ENCODE measurements at places on chromosomes 11 and 22. TPM values are rescaled to one million over a fixed set of nuclear protein-coding genes. Genes with fewer than 3 reads are reported as not detected.

EIF1AD gene
- total RNA-seq, result 84.3 TPM

ELMOD1 gene
- 0.03 TPM for total RNA-seq

KDM4E gene
- total RNA-seq, result not detected

HBG1 gene
- not detected for total RNA-seq

PYGM gene
- not detected for total RNA-seq

IGSF22 gene
- not detected for total RNA-seq

TTLL8 gene
- total RNA-seq, result not detected

TRIM49 gene
- total RNA-seq, result not detected

GRCh38 chr11:73249853-73250783 lies 22.0 kb upstream of the P2RY6 start:
- H3K4me1 ChIP-seq, result no peaks in the 10 kb centered on the region
- H3K27ac ChIP-seq, result no peak overlapping the region
- DNase-seq, result no peak
- no peaks in the 10 kb centered on the region for H3K27me3 ChIP-seq
- no peaks in the 10 kb centered on the region for H3K36me3 ChIP-seq

DNA sequence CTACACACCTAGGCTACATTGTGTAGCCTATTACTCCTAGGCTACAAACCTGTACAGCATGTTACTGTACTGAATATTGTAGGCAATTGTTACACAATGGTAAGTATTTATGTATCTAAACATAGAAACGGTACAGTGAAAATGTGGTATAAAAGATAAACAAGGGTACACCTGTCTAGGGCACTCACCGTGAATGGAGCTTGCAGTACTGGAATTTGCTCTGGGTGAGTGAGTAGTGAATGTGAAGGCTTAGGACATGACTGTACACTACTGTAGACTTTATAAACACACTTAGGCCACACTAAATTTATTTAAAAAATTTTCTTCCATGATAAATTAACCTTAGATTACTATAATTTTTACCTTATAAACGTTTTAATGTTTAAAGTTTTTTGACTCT lies 171.7 kb upstream of the NCAM1 start:
- H3K27ac ChIP-seq, result 0 out of 2 replicates have a peak overlapping the region, but pooled peaks have one; percentile 28
- H3K4me1 ChIP-seq, result peaks cover 41% of the 10 kb centered on the region
- no peak overlapping the region for H3K4me3 ChIP-seq
- DNase-seq, result no peak
- no peaks in the 10 kb centered on the region for H3K27me3 ChIP-seq

DNA sequence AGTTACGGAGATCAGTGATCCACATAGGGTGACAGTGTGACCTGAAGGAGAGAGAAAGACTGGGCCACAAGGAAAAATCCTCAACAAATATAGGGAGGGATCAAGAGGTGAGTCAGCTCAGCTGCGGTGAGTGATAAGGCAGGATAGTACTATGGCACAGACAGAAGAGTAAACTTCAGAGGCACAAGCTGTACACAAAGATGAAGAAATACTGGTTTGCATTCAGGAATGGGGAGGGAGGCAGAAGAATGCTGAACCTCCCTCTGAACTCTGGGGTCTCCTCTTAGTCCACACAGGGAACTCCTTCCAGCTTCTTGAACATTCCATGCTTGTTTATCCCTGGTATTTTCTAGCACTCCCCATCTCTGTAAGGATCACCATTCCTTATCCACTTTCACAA lies 162.7 kb downstream of the BARX2 start:
- no peaks in the 10 kb centered on the region for H3K4me1 ChIP-seq
- no peak overlapping the region for H3K4me3 ChIP-seq
- no peaks in the 10 kb centered on the region for H3K36me3 ChIP-seq
- no peaks in the 10 kb centered on the region for H3K27me3 ChIP-seq

- no peaks in the 10 kb centered on the region for H3K27me3 ChIP-seq
- no peak overlapping the region for H3K4me3 ChIP-seq
- H3K27ac ChIP-seq, result peak overlapping the region; percentile 50
- peaks cover 28% of the 10 kb centered on the region for H3K4me1 ChIP-seq
- no peaks in the 10 kb centered on the region for H3K36me3 ChIP-seq
Measured at GRCh38 chr11:119460582-119460981, 37.6 kb upstream of the THY1 start.

DNA sequence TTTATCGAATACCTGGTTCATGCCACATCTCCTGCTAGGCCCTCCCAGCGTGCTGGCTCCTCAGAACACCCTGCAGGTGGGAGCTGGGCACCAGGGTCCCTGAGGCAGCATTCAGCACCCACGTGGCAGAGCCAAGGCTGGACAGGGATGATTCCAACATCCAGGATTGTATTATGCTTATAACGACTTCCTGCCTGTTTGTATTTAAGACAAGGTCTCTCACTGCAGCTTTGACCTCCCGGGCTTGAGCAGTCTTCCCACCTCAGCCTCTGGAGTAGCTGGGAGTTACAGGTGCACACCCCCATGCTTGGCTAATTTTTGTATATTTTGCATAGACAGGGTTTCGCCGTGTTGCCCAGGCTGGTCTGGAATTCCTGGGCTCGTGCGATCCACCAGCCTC lies 64.7 kb upstream of the WNT7B start:
- no peaks in the 10 kb centered on the region for H3K27me3 ChIP-seq
- H3K4me1 ChIP-seq, result peaks cover 27% of the 10 kb centered on the region
- DNase-seq, result no peak
- no peaks in the 10 kb centered on the region for H3K36me3 ChIP-seq
- no peak overlapping the region for H3K4me3 ChIP-seq
- H3K27ac ChIP-seq, result no peak overlapping the region

GRCh38 chr11:125979511-125979910 lies 33.7 kb downstream of the VSIG10L2 start:
- H3K4me1 ChIP-seq, result peaks cover 31% of the 10 kb centered on the region
- H3K27ac ChIP-seq, result no peak overlapping the region
- no peaks in the 10 kb centered on the region for H3K27me3 ChIP-seq
- no peak for DNase-seq

DNA sequence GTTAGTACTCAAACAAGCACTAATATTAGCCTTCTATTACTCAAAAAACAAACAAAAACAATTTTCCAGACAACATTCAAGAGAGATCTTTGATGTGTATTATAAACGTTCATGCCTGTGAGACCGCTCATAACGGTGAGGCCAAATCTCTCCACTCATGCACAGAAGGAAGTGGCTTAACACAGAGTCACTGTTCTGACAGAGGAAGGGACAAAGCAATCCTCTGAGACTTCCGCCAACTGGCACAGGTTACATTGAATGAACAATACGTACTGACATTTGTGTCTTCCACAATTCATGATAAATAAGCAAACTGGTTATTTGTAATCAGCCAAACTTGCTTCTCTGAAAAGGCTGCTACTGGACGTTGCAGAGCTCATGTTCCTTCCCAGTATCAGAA lies 30.5 kb downstream of the CHKA start:
- H3K4me1 ChIP-seq, result no peaks in the 10 kb centered on the region
- H3K4me3 ChIP-seq, result no peak overlapping the region
- no peak overlapping the region for H3K27ac ChIP-seq
- no peaks in the 10 kb centered on the region for H3K27me3 ChIP-seq
- peaks cover 11% of the 10 kb centered on the region for H3K36me3 ChIP-seq

DNA sequence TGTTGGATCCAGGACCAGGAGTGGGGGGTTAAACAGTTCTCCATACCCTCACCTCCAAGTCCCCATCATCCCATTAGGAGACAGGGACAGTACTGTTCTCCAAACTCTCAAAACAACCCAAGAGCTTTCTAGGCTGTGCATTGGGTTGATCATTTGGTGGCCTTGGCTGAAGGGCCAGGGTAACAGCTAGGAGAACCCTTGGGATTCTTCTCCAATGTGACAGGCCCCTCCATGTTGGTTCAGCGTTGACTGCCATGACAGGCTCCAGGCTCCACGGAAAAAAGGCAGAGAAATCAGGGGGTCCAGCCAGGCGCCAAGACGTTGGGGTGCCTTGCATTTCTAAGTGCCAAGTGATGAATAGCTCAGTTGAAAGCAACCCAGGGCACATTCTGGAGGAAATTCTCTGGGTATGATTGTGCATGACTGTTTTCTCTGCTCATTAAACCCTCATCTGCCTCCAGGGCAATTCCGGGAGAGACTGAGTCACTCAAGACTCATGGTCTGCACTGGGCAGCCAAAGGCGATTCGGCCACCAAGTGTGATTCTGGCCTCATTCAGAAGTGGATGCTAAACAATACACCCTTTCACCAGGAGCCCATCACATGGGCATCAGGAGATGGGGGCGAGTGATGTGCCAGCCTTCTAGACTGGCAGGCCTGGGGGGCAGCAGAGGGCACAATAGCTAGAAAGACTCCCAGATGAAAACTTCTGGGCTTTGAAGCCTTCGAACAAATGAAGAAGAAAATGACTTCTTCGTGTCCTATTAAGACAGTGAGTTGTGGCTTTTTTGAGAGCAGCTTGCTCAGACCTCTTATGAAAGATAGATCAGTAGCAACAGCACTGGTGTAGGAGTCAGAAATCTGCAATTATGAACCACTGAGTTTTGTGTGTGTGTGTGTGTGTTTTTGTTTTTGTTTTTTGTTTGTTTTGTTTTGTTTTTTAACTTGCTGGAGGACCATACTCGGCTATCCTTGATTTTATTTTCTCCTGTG lies 27.7 kb downstream of the CD44 start:
- H3K4me3 ChIP-seq, result no peak overlapping the region
- H3K27ac ChIP-seq, result peak overlapping the region; percentile 94
- peaks cover 90% of the 10 kb centered on the region for H3K4me1 ChIP-seq
- peak; percentile 93 for DNase-seq
- H3K27me3 ChIP-seq, result no peaks in the 10 kb centered on the region

DNA sequence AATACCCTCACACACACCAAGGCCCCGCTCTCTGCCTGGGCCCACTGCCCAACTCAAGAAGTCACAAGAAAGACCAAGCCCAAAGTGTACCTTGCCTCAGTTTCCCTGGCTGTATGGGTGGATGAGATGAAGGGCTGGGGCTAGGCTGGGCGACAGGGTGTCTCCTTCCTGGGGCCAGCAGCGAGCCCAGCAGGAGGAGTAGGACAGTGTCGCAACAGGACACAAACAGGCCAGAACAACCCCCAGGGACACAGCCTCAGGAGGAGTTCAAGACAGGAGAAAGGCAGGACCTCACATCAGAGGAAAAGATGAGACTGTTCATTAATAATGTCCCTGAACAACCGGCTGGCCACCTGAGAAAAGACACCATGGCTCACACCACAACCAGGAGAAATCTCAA lies 13.3 kb downstream of the CSNK1E start:
- no peak for DNase-seq
- no peaks in the 10 kb centered on the region for H3K27me3 ChIP-seq
- H3K4me1 ChIP-seq, result peaks cover 14% of the 10 kb centered on the region
- peaks cover 99% of the 10 kb centered on the region for H3K36me3 ChIP-seq

DNA sequence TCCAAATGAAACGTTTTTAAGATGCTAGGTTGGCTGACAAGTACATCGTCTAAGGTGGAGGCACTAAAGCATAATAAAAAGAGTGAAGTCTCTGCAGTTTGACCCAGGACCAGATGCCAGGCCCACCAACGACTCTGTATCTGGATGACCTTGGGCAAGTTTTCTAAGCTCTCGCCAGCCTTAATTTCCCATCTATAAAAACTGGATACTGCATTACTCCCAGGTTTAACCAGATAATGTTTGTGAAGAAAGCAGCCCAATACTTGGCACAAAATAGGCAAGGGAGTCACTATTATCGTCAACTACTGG lies 49.0 kb downstream of the FAM83F start:
- H3K4me3 ChIP-seq, result peak overlapping the region; percentile 69
- H3K27me3 ChIP-seq, result no peaks in the 10 kb centered on the region
- peaks cover 12% of the 10 kb centered on the region for H3K4me1 ChIP-seq
- H3K36me3 ChIP-seq, result no peaks in the 10 kb centered on the region
- no peak for DNase-seq

DNA sequence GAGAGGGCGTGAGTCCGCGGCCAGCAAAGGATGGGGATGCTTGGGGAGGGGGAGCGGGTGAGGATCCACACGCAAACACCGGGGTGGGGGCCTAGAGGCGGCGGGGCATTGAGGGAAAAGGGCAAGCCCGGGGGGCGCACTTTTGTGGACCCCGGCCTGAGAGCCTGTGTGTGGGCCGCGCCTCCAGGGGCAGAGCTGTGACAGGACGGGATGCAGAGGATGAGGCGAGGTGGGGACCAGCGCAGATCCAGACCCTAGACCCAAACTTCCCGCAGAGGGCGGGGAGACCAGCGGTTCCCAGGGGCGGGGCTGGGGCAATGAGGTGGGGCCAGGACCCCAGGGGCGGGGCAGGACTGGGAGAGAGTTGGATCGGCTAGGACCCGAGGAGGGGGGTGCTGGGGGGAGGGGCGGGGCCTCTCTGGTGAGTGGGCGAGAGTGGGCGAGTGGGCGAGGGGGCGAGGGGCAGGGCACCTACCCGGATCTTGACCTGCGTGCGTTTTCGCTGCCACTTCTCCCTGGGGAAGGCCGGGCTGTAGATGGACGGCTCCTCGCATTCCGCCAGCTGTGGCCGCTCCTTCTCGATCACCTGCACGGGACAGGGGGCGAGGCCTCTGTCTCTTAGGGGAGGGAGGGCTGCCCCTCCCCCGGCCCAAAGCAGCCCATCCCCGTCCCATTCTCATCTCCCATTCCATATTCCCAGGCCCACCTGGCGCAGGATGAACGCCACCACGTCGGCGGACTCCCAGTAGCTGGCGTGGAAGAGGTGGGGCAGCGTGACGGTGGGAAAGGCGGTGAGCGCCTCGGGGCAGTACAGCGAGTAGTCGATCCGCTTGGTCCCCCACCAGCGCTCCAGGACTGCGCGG lies 10.6 kb downstream of the PITPNM1 start:
- H3K27me3 ChIP-seq, result no peaks in the 10 kb centered on the region
- DNase-seq, result peak; percentile 59
- peaks cover 37% of the 10 kb centered on the region for H3K36me3 ChIP-seq
- no peak overlapping the region for H3K27ac ChIP-seq
- H3K4me3 ChIP-seq, result no peak overlapping the region

- H3K27ac ChIP-seq, result peak overlapping the region; percentile 86
- H3K4me1 ChIP-seq, result peaks cover 31% of the 10 kb centered on the region
- no peaks in the 10 kb centered on the region for H3K27me3 ChIP-seq
Measured at GRCh38 chr11:8832571-8833260, 78.3 kb upstream of the AKIP1 start.

- H3K27me3 ChIP-seq, result no peaks in the 10 kb centered on the region
- H3K36me3 ChIP-seq, result no peaks in the 10 kb centered on the region
- DNase-seq, result peak; percentile 60
Measured at GRCh38 chr11:77019976-77020595, 14.1 kb upstream of the B3GNT6 start.

DNA sequence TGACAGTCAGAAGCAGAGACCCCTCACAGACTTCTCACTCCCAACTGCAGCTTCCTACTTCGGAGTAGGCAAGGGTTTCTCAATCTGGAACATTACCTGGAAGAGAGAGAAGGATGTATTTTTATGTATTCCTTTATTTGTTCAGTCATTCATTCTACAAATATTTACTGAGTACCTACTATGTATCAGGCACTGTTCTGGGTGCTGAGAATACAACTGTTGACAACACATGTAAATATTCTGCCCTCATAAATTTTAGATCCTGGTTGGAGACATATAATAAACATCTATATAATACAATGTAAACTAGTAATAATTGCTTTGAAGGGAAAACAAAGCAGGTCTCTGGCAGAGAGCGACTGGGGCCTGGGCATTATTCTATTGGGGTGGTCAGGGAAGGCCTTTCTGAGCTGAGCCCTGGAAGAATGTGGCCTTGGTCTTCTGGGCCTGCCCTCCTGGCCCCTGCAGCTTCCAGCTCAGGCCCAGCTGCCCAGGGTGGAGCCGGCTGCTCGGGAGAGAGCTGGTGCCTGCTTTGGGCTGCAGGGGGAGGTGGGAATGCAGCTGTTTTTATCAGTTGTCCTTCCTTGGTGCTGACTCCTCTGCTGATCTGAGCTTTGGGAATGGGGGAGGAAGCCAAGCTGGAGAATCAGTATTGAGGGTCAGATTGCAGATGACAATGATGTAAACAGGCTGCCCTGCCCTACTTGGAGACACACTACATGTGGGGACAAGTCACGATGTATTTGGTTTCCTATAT lies 46.8 kb downstream of the PKNOX2 start:
- no peak overlapping the region for H3K27ac ChIP-seq
- DNase-seq, result no peak
- no peak overlapping the region for H3K4me3 ChIP-seq
- no peaks in the 10 kb centered on the region for H3K27me3 ChIP-seq

All from SJSA1 (cell line).